ENCODE measurements at places on chromosomes 13 and 19.

- no peak for DNase-seq
These were observed 118.5 kb upstream of the SERTM1 start for GRCh38 chr13:36555151-36555986.

- DNase-seq = no peak
These were observed 53.8 kb downstream of the ATP11A start for GRCh38 chr13:112743451-112744167.

DNA sequence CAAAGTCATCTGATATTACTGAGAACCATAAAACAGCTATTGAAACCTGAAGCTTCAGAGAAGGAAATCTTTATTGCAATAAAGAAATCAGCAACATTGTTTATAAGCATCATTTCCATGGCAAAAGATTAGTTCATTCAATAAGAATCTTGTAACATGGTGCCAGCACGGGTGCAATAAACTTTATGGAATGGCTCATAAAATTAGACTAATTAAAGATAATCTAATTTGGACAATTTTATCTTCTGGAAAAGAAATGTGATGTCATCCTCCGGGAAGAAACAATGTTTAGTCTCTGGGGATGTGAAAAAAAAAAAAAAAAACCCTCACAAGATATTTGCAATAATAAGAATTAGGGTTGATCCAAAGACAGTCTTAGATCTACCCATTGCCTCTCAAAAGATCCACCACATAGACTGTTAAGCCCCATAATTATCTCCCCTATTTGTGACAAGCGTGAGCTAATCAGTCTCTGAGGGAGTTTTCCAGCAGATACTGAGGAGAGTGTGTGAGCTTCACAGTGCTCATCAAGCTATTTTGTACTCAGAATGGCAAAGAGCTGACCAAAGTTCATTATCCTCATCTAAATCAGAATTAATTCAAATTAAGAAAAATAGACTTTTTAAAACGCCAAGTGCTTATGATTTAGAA, 297.0 kb upstream of the EDNRB start:
- DNase-seq = no peak

DNA sequence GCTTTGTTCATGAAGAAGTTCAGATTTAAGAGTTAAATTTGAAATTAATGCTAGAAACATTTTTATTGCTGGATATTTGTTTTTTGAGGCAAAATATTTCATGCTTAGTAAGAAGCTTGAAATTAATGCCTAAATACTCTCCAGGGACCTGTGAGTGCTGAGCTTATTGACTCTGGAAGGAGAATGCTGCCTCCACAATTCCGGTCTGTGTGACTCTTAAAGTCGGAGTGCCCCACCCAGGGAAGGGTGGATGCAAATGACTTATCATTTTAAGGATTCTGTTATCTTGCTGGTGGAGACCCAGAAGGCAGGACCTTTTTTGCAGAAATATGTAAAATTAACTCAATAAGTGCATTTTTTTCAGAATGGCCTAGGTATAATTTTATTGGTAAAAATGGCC, 143.8 kb upstream of the RXFP2 start:
- peak; percentile 33 for DNase-seq

DNA sequence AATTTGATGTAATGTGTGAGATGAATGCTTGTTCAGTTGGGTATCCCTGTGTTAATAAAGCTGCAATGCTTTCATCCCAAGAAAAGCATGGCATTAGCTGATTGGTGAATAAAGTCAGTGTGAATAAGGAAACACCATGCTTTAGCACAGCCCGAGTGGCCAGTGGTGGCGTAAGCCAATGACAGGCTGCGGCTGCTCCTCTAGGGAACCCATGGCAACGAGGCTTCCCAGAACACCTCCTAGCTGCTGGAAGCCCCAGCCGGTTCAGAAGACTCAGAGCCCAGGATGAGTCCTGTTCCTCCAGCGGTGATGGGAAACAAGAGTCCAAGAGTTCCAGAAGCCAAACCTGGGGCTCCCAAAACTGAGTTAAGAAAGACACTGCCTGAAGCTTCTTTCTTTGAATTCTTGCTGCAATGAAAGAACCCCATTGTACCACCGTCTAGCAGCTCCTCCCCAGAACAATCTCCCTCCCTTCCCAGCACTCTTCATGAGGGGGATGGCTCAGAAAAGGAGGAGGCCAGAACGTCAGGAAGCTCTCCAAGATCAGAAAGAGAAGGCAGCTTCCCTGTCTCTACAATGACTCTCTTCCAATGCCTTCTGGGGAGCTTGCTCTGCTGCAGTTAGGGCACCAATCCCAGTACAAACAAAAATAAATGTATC, 58.2 kb downstream of the TSHZ3 start:
- DNase-seq = no peak

- DNase-seq = no peak
These were observed 30.7 kb downstream of the NDFIP2 start for GRCh38 chr13:79511611-79512010.

GRCh38 chr13:98094678-98095266, 48.1 kb upstream of the FARP1 start:
- DNase-seq = no peak

- DNase-seq = no peak
These were observed 1.9 kb downstream of the MRPS12 start for GRCh38 chr19:38932425-38933179.

GRCh38 chr13:48678316-48678715, 24.6 kb downstream of the CYSLTR2 start:
- no peak for DNase-seq

DNA sequence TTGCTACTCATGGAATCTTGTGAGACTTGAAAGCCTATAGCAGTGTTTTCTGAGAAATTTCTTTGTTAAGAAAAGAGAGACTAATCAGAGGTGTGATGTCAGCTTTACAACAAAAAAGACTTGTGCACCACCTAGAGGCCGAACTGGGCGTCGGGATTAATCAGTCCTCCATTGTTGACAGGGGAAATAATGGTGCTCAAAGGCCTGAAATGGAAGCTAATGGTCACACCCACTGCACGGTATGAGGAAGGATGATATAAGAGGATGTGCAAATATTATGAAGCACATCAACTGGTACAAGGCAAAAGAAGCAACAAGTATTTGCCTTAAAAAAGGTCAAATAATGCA, 480.2 kb upstream of the MIR17HG start:
- DNase-seq = peak; percentile 49

- DNase-seq = no peak
These were observed 507.2 kb upstream of the SLC10A2 start for GRCh38 chr13:103573446-103573845.

- no peak for DNase-seq
These were observed at the start of gene ING1 for GRCh38 chr13:110713642-110713952. TSS of gene ING1 (plus strand) at chr13:110713700. CDS start at chr13:110714150, 450 bp downstream.

DNA sequence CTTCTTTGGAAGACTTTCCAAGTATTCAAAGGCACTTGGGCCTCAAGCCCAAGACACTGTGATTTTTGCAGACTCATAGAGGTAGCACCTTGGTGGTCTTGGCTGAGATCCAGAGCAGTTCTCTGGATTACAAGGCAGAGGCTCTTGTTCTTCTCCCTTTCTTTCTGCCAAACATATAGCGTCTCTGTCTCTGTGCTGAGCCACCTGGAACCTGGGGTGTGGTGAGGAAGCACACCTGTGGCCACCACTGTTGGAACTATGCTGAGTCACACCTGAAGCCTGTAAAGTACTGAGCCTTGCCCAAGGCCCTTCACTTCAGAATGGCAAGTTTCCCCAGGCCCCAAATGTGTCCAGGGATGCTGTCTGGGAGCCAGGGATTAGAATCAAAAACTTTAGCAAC, 127.5 kb downstream of the FREM2 start:
- no peak for DNase-seq

DNA sequence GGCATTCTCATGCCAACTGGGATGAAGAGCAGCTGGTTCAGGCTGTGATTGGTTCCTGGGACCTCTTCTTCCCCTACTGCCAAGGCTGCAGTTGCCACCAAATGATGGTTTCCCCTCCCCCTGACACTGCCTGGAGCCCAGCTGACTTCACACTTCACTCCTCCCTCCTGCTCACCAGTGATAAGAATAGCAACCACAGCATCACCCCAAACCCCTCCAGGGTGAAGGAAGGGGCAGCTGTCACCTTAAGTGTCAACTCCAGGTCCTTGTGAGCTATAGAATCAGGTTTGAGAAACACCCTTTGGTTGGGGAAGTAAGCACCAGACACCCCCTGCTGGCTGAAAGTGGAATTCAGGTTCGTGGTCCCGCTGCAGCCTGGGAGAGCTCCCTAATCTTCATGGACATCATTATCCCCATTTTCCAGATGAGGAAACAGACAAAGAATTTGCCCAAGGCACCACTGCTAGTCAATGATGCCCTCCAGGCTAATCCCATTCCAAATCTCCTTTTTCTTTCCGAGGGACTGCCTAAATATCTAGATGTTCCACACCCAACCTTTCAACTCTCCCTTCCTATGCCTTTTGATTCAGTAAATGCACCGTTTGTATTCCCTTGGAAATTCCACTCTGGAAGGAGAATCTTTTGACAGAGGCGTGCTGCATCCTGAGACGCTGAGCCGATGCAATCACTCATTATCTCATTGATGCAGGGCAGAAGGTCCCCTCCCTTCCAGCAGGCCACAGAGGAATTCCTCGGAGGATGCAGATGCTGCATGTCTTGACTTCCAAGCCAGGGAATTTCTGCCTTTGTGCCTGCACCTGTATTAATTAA, 50.6 kb upstream of the UQCRFS1 start:
- peak; percentile 13 for DNase-seq

DNA sequence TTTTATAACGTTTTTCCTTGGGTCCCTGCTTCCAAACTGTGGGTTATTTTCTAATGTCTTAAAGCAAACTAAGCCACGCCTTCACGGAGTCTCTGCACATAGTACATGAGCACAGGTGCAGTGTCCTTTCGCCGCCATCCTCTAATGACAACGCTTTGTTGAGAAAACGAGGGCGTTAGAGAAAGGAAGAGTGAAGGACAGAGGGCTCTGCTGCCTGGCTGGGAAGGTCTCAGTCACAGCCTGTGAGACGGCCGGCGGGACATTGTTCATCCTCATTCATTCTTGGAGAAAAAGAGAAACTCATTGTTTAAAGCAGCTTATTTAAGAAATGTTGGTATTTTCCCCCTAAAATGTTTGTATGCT, 9.5 kb downstream of the IL17D start:
- DNase-seq = no peak

GRCh38 chr13:57552437-57552836, 79.1 kb upstream of the PCDH17 start:
- DNase-seq = no peak

- DNase-seq = no peak
These were observed 822 bp downstream of the ADPRHL1 start for GRCh38 chr13:113452466-113452865.

GRCh38 chr13:89763005-89763404, 1584.5 kb upstream of the MIR17HG start:
- DNase-seq = no peak

- DNase-seq = no peak
These were observed 23.0 kb downstream of the KCNRG start for GRCh38 chr13:50038266-50038665.

GRCh38 chr19:49954933-49955332, 6.0 kb downstream of the SIGLEC11 start:
- no peak for DNase-seq

DNA sequence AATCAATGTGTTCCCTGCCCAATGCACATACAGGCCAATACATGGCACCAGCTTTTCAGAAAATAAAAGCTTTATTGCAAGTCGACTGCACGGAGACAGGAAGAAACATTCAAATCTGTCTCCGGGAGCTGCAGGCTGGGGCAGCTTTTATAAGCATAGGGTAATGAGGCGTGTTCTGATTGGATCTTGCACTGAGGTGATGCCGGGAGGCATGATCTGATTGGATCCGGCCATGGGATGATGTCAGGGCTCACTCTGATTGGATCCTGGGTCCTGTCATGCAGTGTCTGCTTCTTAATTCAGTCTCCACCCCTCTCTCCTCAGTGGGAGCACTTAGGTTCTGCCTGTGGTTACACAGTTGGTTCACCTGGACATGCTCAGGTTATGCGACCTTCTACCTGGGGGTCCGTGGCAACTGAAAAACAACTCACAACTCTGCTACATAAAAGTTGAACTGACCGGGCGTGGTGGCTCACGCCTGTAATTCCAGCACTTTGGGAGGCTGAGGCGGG, 11.8 kb upstream of the FBN3 start:
- DNase-seq = no peak

DNA sequence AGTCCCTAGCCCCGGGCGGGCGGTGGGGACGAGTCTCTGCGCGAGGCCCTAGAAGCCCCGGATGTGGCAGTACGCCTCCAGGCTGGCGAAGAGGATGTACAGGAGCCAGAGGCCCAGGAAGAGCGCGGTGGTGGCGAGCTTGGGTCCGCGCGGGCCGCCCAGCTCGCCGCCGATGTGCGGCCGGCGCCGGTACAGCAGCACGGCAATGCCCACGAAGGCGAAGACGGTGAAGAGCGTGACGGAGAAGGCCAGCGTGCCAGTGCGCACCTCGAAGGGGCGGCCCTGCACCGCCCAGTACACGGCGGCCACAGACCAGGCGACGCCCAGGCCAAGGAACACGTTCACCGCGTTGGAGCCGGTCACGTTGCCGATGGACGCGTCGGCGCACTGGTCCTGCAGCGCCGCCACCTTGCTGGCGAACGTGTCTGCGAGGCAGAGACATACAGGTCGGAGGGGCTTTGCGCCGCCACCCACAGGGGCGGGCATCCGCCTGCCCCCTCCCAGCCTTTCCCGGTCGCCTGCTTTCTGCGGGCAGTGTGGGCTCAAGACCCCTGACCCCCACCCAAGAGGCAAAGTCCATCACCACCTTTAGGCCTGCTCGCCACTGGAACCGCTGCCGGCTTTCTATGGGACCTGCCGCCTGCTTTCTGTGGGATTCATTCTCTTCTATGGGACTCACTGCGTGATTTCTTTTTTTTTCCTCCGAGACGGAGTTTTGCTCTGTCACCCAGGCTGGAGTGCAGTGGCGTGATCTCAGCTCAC, 10.9 kb upstream of the MEIS3 start:
- peak; percentile 38 for DNase-seq

DNA sequence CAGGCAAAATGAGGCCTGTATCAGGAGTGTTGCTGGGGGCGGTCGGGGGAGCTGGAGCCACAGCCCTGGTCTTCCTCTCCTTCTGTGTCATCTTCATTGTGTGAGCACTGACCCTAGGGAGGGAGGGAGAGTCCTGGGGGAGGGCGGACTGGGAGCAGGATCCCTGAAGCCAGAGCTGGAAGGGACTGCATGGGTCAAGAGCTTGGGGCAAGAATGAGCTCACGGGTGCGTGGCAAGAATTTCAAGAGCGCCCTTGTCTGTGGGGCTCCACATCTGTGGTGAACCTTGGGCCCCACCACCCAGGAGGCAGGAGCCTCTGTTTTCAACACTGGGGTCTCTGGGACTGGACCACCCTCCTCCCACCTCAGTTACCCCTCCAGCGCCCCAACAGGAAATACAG, 4.7 kb downstream of the SIGLEC7 start:
- no peak for DNase-seq

- DNase-seq = no peak
These were observed 76.6 kb upstream of the SOX1 start for GRCh38 chr13:111990362-111990761.

DNA sequence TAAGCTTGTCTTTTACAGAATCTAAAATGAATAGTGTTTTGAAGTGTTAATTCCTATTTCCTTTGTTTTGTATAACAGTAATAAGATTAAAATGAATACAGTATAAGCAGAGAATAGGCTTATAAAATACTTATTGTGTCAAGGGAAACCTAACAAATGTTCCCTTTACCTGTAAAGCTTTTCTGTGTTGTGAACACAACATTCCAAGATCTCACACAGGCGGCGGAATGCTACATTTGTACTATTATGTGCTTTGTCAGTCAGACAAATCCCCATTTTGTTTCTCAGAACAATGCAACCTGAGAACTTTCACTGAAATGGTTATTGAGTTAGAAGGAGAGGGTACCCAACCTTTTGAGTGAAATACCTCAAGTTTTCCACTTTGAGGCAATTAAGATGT, 1170.3 kb downstream of the OLFM4 start:
- DNase-seq = no peak

GRCh38 chr19:10190026-10190425, 4.7 kb downstream of the DNMT1 start:
- DNase-seq = no peak
